ENCODE measurements at places on chromosomes 1 and 21.

DNA sequence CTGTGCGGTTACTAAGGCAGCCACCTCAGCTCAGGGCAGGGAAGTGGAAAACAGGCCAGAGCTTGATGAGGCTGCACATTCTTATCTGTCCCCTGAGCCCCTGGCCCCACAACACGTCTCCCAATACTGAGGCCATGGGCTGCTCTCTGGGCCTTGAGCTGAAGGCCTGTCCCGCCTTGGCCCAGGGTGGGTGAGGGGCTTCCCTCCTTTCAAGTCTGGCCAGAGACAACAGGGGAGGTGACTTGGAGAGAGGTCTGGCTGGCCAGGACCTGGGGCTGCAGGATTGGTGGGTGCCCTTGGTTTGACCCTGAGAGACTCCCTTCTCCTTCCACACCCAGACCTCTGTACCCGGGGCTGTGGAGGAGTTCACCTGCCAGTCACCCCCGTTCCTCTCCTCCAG is 563.8 kb downstream of the PTPRU start:
- DNase-seq, result no peak

DNA sequence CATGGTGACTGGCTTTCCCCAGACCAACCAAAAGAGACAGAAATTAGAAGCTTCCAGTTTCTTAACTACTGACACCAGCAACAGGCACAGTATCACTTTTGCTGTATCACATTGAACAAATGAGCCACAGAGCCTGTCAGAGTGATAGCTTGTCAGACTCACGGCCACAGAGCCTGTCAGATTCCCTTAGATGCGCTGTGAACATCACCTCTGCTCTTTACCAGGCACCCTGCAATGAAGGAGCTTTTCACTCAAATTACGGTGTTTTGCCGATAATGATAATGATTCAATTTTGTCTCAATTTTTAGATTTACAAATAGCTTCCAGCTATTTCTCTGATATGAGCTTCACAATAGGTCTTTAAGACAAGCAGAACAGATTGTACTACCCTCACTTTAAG is 107.9 kb upstream of the GNG12 start:
- no peak for DNase-seq

- DNase-seq, result no peak
Measured at GRCh38 chr1:167517535-167518330, 596 bp downstream of the CD247 start.

- DNase-seq, result no peak
Measured at GRCh38 chr21:36207577-36208320, 51.1 kb downstream of the DOP1B start.

Measured in NCI-H1694 (cell line).